Uterus (tissue), 4 donors: ENCODE measurements at places on chromosomes 1 and 21.

DNA sequence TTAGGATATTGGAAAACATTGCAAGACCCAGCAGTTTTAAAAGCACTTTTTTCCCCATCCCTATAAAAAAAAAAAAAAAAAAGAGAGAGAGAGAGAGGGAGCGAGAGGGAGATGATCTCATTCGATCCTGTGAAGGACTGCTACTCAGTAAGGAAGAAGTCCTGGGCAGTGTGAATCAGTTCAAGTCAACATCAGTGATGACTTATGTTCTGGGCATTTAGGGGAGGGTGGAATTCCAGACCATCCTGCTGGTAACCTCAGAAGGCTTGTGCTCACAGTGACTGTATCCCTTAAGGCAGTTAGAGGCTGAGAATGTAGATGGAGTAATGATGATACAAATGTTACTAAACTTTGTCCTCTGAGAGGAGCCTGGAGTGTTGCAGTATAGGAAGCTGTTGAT, 151.4 kb downstream of the TGFB2 start:
- H3K36me3 ChIP-seq = no peaks in the 10 kb centered on the region
- H3K27ac ChIP-seq = no peak overlapping the region
- H3K4me3 ChIP-seq = no peak overlapping the region
- no peak for DNase-seq

GRCh38 chr1:167562702-167563101, 9.1 kb upstream of the CREG1 start:
- H3K4me1 ChIP-seq = no peaks in the 10 kb centered on the region
- no peak for DNase-seq
- H3K36me3 ChIP-seq = no peaks in the 10 kb centered on the region
- no peak overlapping the region for H3K27ac ChIP-seq
- no peak overlapping the region for H3K4me3 ChIP-seq

- no peaks in the 10 kb centered on the region for H3K27me3 ChIP-seq
- H3K36me3 ChIP-seq = no peaks in the 10 kb centered on the region
- no peaks in the 10 kb centered on the region for H3K4me1 ChIP-seq
- H3K27ac ChIP-seq = no peak overlapping the region
- no peak overlapping the region for H3K4me3 ChIP-seq
- DNase-seq = no peak
Measured at GRCh38 chr21:41754479-41754891, 12.4 kb downstream of the RIPK4 start.

DNA sequence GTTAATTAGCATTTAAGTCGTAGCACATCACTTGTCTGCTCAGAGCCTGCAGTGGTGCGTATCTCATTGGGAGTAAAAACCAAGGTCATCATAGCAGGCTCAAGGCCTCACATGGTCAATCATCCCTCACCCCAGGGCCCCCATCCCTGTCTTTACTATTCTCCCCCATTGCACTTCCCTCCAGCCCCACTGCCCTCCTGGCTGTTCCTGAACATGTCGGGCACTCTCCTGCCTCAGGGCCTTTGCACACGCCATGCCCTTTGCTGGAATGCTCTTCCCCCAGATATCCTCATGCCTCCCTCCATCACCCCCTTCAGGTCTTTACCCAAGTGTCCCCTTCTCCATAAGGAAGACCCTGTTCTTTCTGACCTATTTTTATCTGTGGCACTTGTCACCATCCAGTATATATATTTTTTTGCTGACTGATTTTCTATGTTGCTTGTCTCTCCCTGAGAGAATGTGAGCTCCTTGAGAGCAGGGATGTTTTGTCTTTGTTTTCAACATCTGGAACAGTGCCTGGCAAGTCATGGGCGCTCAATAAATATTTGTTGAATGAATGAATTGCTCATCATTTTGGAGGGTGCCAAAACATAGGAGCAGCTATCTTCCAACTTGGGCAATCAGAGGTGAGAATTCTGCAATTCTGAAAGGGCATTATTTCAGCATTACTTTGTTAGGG, 74.1 kb upstream of the POU3F1 start:
- no peak overlapping the region for H3K27ac ChIP-seq
- H3K4me3 ChIP-seq = no peak overlapping the region
- H3K4me1 ChIP-seq = no peaks in the 10 kb centered on the region
- no peaks in the 10 kb centered on the region for H3K36me3 ChIP-seq
- no peaks in the 10 kb centered on the region for H3K27me3 ChIP-seq
- DNase-seq = no peak

DNA sequence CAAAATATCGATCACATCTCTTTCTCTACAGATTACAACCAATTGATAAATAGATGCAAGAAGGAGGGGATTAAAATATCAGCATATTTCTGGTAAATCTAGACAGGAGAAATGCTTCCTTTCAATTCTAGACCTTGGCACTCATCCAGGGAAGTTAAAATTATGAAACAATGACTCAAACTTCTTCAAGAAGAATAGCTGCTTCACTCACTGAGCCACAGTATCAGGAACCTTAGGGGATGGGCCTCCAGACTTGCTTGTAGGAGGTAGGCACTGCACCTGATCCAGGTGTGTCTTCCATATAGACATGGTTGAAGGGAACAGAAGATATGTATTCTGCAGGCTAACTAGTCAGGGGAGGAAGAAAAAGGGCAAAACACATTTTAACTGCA, 9.8 kb downstream of the SLAMF7 start:
- no peaks in the 10 kb centered on the region for H3K4me1 ChIP-seq
- no peak for DNase-seq
- H3K27ac ChIP-seq = no peak overlapping the region
- H3K27me3 ChIP-seq = no peaks in the 10 kb centered on the region

DNA sequence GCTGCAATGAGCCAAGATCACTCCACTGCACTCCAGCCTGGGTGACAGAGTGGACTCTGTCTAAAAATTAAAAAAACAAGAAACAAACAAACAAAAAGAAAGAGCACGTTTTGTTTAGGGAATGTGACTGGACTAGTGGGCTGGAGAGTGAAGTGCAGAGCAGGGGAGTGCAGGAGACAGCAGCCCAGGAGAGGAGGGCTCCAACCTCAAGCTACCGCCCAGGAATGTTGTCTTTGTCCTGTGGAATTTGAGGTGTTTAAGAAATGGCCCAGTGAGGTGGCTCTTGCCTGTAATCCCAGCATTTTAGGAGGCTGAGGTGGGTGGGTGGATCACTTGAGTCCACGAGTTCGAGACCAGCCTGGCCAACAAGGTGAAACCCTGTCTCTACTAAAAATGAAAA, 42.4 kb upstream of the MTF2 start:
- no peaks in the 10 kb centered on the region for H3K27me3 ChIP-seq
- DNase-seq = no peak
- no peak overlapping the region for H3K27ac ChIP-seq
- H3K4me1 ChIP-seq = no peaks in the 10 kb centered on the region
- H3K36me3 ChIP-seq = no peaks in the 10 kb centered on the region
- H3K4me3 ChIP-seq = no peak overlapping the region

GRCh38 chr21:27799861-27800260, 833.0 kb upstream of the ADAMTS5 start:
- no peaks in the 10 kb centered on the region for H3K4me1 ChIP-seq
- no peaks in the 10 kb centered on the region for H3K27me3 ChIP-seq
- H3K4me3 ChIP-seq = no peak overlapping the region
- no peak for DNase-seq
- H3K27ac ChIP-seq = peak overlapping the region; percentile 36
- no peaks in the 10 kb centered on the region for H3K36me3 ChIP-seq

DNA sequence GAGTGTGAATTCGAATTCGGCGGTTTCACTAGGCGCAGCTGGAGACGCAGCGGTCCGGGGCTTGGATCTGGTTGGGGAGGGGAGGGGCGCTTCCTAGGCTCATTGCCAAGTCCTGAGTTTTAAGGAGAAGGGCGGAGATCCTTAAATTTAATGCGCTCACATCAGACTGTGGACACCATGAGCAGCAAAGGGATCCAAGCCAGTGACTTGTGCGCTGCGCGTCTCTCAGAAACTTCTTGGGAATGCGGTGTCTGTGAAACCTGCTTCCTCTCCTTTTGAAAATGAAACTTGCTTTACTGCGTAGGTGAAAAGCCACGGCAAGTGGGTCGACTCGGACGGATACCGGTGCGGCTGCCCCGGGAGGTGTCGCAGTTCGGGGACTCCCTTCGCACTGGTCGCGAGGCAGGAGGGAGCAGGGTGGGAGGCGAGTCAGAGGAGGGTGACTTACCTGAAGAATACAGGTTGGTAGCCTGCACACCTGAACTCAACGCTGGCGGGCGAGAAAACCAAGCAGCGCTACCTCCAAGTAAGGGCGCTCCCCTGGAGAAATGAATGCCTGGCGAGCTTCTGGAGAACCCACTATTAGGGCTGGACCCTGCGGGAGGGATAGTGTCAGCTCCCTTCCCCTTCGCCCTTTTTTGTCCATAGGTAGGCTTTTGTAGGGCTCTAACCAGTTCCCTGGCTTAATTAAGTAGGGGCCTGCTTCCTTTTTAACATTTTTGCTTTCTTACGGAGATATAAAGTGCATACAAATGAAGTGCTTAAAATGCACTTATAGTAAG, 992 bp downstream of the TENT5C start:
- DNase-seq = peak; percentile 51
- H3K4me1 ChIP-seq = no peaks in the 10 kb centered on the region
- H3K27me3 ChIP-seq = no peaks in the 10 kb centered on the region

DNA sequence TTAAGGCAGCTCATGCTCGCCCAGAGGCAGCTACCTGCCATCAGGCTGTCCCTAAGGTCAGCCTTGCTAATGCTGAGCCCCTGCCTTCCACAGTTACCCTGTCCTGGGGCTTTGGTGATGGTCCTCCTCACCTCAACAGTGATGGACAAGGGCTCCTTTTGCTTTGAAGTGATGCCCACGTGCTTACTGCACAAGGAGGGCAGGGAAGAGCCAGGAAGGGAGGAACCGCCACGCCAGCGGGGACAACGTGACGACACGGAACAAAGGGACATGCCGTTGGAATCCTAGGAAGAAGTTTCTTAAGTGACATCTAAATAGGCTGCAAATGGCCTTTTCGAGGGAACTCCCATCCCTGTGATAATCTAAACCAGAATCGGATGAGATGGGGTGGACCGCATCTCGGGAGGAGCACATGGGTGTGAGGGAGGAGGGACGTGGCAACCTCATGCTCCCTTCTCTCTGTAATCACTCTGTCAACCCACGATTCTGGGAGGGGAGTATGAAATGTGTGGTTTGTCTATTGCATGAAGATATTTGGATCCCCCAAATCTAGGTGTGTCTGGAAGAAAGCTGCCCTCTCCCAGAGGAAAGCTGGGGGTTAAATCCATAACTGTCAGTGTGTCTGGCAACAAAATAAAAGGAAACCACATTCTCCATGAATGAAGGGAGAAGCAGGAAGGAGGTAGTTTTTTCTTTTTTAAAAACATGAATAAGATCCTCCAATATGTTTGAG, 110.9 kb upstream of the IRF2BP2 start:
- no peaks in the 10 kb centered on the region for H3K27me3 ChIP-seq
- DNase-seq = no peak
- no peaks in the 10 kb centered on the region for H3K36me3 ChIP-seq
- no peak overlapping the region for H3K4me3 ChIP-seq

GRCh38 chr21:21969211-21969610, 971.0 kb downstream of the NCAM2 start:
- no peaks in the 10 kb centered on the region for H3K4me1 ChIP-seq
- no peaks in the 10 kb centered on the region for H3K27me3 ChIP-seq
- no peaks in the 10 kb centered on the region for H3K36me3 ChIP-seq
- H3K27ac ChIP-seq = no peak overlapping the region

DNA sequence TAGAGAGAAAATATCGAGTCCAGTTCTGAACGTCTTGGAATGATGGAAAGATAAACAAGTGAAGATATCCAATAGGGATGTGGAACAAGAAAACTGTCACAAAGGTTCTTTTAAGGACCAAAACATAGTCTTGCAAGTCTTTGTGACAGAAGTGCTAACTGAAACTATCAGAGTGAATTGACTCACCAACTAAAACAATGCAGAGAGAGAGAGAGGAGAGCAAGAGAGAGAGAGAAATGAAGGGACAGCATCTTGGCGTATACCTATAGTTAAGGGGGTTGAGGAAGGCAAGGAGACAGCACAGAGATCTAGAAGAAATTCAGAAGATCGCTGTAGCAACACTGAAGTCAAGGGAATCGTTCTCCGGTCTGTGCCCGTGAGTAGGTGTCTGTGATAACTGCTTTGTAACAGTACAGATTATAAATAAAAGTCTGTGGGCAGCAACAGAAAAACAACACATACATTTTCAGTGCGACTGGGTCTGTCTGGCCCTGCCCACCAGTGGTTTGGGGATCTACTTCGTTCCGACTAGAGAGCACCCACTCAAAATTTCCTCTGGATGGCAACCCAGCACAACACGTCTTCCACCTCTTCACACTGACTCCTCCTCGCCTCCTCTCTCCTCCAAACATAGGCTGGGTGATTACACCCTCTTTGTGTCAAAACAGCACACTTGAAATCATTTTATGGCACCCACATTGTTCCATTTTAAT, 4.8 kb upstream of the COA6 start:
- H3K36me3 ChIP-seq = no peaks in the 10 kb centered on the region
- no peak overlapping the region for H3K4me3 ChIP-seq
- no peak overlapping the region for H3K27ac ChIP-seq
- H3K4me1 ChIP-seq = no peaks in the 10 kb centered on the region
- no peak for DNase-seq

GRCh38 chr1:168832661-168833060, 103.7 kb upstream of the DPT start:
- no peak overlapping the region for H3K27ac ChIP-seq
- no peaks in the 10 kb centered on the region for H3K36me3 ChIP-seq
- no peak overlapping the region for H3K4me3 ChIP-seq
- H3K4me1 ChIP-seq = no peaks in the 10 kb centered on the region
- no peak for DNase-seq

DNA sequence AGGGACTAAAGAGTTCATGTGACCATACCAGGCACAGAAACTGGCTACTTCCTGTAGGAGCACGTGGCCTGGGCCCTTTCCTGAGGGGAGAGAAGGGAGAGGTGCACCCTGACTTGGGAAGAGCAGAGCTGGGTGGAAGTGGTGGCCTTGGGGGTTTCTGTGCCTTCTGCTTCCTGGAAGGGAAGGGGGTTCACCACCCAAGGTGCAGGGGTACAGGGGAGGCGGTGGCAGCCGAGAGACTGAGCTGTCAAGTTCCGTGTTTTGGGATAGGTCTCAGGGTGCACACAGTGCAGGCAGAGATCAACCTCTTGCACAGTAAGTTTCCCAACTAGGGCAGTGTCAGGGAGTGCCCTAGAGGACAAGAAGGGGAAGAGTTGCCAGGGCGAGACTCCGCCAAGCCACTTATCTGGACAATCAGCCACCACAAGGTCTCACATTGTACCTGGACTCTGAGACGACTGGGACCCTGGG, 10.1 kb downstream of the HECTD3 start:
- no peak overlapping the region for H3K4me3 ChIP-seq
- H3K36me3 ChIP-seq = no peaks in the 10 kb centered on the region
- no peak for DNase-seq
- no peak overlapping the region for H3K27ac ChIP-seq

GRCh38 chr1:116371752-116372151, 1.3 kb upstream of the ATP1A1 start:
- peak overlapping the region; percentile 90 for H3K27ac ChIP-seq
- H3K4me1 ChIP-seq = peaks cover 9% of the 10 kb centered on the region
- H3K4me3 ChIP-seq = no peak overlapping the region
- H3K27me3 ChIP-seq = no peaks in the 10 kb centered on the region
- no peak for DNase-seq
- H3K36me3 ChIP-seq = no peaks in the 10 kb centered on the region

GRCh38 chr1:164767752-164768402, 208.9 kb downstream of the PBX1 start:
- no peaks in the 10 kb centered on the region for H3K27me3 ChIP-seq
- no peaks in the 10 kb centered on the region for H3K36me3 ChIP-seq
- DNase-seq = no peak

- H3K27me3 ChIP-seq = peaks cover 7% of the 10 kb centered on the region
- DNase-seq = no peak
- no peaks in the 10 kb centered on the region for H3K36me3 ChIP-seq
- H3K4me3 ChIP-seq = no peak overlapping the region
- H3K4me1 ChIP-seq = no peaks in the 10 kb centered on the region
- H3K27ac ChIP-seq = no peak overlapping the region
Measured at GRCh38 chr1:216711712-216712111, 11.5 kb downstream of the ESRRG start.

- no peak overlapping the region for H3K27ac ChIP-seq
- H3K27me3 ChIP-seq = no peaks in the 10 kb centered on the region
- no peaks in the 10 kb centered on the region for H3K4me1 ChIP-seq
Measured at GRCh38 chr1:213659580-213660547, 327.9 kb upstream of the PROX1 start.
